NCI-H187 (cell line): ENCODE measurements at places on chromosomes 1 and 21.

DNA sequence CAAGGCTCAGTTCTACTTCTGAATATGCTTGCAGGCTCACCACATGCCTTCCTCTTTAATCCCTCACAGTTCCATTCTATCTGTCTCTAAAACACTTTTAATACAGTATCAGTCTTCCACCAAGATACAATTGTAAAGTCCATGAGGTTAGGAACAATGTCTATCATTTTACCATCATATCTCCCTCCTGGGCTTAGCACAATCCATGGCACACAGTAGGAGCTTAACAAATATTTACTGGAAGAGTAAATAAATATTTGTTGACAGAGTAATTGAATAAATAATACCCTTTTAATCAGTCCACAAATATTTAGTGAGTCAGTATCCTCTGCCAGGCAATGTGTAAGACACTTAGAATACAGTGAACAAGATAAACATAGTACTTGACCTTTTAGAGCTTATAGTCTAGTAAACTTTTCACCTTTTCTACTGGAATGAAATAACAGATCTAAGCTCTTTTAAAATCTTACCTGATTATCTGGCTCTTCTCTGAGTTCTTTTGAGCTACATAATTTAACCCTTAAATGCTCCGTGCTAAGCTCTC is 12.7 kb upstream of the GADD45A start:
- no peak for DNase-seq

- no peak for DNase-seq
Observed at GRCh38 chr1:210001751-210002150, 63.7 kb downstream of the SYT14 start.

DNA sequence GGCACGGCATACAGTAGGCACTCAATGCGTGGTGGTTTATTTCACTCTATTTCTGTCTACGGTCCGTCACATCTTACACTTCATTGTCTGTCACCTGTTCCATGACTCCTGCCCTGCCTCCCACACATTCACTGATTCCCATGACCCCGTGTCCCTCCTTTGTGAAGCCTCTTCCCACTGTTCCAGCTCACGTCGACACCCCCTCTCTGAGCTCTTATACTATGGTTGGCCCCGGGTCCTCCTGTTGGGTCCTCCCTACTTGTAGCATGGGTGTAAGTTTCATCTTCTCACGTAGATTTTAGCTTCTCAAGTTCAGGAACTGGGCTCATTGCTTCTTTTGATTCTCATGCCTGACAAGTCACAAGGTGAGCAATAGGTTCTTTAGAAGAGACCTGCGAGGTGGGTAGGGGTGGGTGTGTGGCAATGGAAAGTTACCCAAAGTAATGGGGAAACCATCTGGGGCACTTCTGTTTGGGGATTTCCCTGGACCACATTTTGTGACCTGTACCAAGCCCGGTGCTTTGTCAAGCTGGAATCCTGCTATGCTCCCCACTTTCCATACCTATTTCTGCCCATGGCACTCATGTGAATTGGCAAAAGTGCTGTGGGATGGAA is 22.1 kb upstream of the IL10 start:
- no peak for DNase-seq

- no peak for DNase-seq
Observed at GRCh38 chr1:91439016-91439415, 34.4 kb upstream of the HFM1 start.

GRCh38 chr1:234957330-234958065 is 171.1 kb downstream of the TOMM20 start:
- DNase-seq: no peak

DNA sequence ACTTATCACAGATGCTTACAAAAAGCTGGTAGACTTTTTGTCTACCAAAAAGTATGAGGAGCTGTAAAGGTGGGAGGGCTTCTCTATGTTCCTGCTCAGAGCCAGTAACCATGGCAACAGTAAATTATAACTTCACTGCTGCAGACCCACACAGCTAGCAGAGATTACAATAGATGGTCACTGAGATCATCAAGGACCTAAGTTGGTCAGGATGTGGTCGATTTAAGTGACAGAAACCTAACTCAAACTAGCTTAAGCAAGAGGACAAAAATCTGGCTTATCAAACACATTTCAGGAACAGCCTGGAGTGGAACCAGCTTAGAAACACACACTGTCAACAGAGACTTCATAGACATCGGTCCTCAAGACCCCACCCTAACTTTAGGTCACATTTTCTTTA is 113.4 kb upstream of the ATP1A1 start:
- no peak for DNase-seq

DNA sequence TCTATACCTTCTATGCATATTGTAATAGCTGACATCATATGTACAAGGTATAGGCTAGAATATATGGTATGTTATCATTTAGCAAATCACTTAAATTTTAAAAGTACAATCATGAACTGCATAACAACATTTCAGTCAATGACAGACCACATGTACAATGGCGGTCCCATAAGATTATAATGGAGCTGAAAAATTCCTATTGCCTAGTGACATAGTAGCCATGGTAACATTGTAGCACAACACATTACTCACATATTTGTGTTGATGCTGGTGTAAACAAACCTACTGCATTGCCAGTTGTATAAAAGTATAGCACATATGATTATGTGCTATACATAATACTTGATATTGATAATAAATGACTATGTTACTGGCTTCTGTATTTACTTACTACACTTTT is 8.9 kb downstream of the RAB3B start:
- no peak for DNase-seq

DNA sequence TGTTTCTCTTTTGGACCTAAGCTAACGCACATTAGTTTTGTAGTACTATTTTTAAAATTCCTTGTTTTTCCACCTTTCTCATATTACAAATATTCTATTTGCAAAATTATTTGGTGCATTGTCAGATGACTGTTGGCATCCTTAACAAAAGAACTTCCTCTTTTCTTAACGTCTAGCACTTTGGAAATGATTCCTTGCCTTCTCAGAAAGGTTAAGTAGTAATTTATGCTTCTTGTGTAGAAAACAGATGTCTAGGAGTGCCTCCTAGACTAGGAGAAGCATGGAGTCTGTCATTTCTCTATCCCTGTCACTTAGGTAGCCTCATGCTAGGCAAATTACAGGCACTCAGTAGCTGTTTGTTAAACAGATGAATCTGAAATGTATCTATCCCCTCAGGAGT is 64.4 kb downstream of the HSPA13 start:
- no peak for DNase-seq

DNA sequence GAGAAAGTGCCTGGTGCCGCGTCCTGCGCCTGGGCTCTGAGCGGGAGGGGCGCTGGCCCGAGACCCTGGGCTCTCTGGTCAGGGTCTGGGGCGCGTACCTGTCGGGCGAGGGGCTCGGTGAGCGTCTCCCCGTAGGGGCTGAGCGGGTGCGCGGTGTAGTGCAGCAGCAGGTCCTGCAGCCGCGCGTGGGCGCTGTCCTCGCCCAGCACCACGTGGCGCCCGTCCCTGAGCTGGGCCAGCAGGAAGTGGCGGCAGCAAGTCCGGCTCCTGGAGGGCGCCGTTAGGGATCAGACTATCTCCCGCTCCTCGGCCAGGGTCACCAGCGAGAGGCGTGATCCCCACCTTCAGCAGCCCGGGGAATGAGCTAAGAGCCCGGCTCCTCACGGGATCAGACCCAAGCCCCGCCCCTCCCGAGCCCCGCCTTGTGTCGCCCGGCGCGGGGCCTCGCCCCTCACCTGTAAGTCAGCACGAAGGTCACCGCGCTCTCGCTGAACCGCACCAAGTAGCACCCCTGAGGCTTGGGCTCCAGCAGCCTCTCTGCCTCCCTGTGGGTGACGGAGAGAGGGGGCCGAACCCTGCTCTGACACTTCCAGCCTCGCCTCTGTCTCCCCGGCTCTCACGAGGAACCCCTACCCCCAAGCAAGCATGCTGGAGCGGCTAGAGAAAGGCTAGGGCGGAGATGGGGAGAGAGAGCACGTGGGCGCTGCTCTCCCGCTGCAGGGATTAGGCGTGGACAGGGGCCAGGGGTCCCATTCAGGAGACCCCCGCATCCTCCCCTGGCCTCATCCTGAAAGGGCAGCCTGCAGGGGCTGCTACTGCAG is 2.7 kb downstream of the SH2D2A start:
- peak; percentile 60 for DNase-seq

DNA sequence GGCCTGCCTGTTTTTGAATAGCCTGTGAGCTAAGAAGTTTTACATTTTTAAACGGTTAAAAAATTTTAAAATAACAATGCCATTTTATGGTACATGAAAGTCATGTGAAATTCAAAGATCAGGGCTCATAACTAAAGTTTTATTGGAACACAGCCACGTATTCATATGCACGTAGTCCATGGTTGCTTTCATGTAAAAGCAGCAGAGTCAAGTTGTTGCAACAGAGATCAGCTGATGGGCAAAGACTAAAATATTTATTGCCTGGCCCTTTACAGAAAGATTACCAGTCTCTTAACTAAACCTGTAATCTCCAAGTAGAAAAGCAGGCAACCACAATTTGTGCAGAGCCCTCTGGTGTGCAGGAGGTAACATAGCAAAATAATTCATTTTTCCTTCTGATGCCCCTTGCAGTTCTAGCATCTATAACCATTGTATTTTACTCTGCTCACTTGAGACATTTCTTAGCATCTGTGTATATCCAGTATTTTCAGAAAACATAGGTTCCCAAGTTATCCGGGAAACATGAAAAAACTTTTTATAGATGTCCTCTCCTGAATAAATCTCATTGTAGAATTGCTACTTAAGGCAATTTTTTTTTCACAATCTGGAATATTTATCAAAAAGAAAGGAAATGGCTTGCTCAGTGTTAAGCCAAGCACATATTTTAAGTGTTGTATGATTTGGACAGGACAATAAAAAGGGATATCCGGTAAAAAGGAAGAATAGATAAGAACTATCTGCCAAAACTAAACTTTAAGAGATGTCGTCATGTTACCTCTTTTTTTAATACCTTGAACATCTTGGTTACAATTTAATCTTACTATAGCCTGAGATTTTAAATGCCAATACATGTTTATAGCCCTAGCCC is 430.8 kb downstream of the PLPP3 start:
- no peak for DNase-seq

DNA sequence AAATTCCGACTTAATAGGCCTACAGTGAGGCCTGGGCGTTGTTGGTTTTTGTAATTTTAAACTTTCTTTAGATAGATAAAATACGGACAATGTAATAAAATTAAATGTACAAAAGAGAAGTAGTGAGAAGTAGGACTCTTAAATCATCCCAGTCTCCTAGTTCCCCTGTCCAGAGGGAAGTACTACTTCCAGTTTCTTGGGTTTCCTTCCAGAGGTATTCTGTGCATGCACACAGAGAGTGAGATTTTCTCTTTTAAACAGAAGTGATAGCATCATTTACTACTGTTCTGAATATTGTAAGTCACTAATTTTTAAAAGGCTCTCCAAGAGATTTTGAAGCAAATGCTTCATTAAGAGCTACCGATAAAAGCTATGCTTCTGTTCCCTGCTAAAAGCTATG is 7.2 kb upstream of the FNBP1L start:
- no peak for DNase-seq

- DNase-seq: no peak
Observed at GRCh38 chr1:115098979-115099692, 9.8 kb upstream of the TSPAN2 start.

DNA sequence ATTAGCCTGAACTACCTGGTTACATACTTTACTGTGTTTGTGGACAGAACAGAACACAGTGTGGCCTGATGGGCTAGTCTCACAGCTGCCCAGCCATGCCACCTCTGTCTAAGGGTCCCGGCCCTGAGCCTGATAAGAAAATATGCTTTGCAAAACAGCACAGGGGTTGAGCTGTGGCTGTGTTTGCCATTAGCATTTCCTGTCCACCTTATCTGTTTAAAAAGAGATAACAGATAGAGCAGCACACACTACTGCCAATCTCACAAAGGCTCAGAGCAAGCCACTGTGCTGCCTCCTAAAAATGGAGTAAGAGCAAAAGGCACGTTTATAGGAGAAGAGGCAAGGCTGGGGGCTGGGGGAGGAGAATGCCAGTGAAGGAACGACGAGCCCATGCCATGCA is 95.0 kb downstream of the SUSD4 start:
- no peak for DNase-seq

DNA sequence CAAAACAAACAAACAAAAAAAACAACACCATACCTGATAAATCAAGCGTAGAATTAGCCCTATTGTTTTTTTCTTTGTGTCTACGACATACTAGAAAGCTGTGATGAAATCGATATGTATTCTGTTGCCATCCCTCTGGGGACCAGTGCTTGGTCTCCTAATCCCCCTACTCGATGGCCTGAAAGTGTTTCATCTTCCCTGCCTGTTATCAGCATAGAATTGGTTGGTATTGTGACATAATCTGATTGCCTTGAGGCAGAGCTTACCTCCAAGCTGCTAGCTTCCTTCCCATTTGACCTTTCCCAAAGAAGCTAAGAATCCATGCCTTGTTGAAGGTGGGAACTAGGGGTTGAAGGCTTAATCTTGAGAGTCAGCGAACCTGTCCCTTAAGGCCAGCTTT is 40.7 kb upstream of the PIGV start:
- no peak for DNase-seq

DNA sequence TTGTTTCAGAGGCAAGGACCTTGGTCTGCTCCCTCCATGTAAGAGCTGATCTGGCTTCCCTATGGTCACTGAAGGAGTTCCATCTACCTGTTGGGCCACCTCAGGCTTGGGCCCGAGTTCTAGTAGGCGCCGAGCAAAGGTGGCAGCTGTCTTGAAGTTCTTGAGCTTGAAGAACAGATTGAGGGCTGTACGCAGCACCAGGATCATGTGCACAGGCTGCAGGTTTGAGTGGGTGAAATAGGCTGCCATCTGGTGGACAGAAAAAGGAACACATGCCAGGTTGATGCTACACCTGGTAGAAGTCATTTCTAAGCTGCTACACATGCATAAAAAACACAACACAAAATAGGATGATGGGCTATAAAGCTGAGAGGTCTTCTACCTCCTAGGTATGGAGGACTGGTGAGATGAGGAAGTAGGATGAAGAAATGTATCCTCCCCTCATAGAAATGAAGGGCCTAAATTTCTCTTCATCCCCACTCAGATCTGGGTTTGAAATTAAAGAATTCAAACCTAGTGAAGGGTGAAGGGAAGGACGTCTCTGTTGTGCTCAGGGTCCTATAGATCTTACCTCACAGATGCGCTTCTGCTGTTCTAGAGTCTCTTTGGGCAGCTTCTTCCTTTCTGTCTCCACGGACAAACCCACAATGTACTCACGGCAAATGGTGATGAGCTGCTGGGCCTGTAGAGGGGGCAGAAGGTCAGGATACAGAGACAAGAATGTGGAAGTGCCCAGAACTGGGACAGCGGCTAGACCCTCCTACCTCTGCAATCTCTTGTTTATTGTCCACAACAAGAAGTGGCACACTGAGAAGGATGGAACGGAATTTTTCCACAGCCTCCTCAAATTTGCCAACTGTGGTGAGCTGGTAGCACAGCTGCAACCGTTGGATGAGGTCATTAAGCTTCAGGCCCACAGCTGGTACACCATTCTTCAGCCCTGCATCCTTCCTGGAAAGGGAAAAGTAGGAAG is 6.6 kb upstream of the PEX19 start:
- peak; percentile 42 for DNase-seq

- no peak for DNase-seq
Observed at GRCh38 chr1:9410737-9411297, 118.1 kb downstream of the SPSB1 start.
